ENCODE measurements at places on chromosomes 1 and 21. TPM values are rescaled to one million over a fixed set of nuclear protein-coding genes. Genes with fewer than 3 reads are reported as not detected.

The CATSPER4 gene
- total RNA-seq: not detected

The MYCL gene
- 0.35 TPM for total RNA-seq

The CLDN19 gene
- total RNA-seq: 0.59 TPM

The ELAPOR1 gene
- total RNA-seq: 0.17 TPM

The CNR2 gene
- total RNA-seq: not detected

The C4BPA gene
- total RNA-seq: not detected

The C1QB gene
- total RNA-seq: 69.3 TPM

The TACSTD2 gene
- 1.8 TPM for total RNA-seq

The SELENON gene
- total RNA-seq: 45.7 TPM

The TRAF3IP3 gene
- total RNA-seq: 0.35 TPM

The KRTAP11-1 gene
- total RNA-seq: not detected

The CRYBG2 gene
- total RNA-seq: not detected

The COL8A2 gene
- total RNA-seq: 0.94 TPM

The DARS2 gene
- 4.3 TPM for total RNA-seq

The OR14K1 gene
- not detected for total RNA-seq

The LGR6 gene
- not detected for total RNA-seq

The CA6 gene
- total RNA-seq: not detected

The SPRR2A gene
- total RNA-seq: not detected

The XCL1 gene
- total RNA-seq: not detected

Data from gastrocnemius medialis (tissue), 4 donors.